Kasumi-1 (cell line): ENCODE measurements at places on chromosomes 1 and 21.

- DNase-seq: no peak
Observed at GRCh38 chr1:172654535-172654934, 4.4 kb upstream of the FASLG start.

DNA sequence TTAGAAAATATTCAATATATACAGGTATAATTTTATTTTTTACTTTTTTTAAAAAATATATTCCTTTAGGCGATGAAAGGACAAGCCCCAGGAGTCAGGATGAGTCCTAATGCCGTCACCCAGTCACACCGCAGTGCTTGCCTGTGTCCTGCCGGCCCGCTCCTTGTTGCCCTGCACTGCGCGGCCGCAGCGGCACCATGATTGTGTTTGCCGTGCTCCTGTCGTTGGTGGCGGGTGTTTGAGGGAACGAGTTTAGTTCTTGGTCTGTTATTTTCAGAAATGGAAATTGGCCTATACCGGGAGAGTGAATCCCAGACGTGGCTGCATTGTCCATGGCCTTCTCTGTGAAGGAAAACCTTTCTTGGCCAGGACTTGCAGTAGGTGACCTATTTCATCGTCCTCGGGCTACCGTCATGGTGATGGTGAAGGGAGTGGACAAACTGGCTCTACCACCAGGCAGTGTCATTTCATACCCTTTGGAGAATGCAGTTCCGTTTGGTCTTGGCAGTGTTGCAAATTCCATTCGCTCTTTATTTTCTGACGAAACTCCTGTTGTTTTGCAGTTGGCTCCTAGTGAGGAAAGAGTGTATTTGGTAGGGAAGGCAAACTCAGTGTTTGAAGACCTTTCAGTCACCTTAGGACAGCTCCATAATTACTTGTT is 45.9 kb upstream of the CRB1 start:
- DNase-seq: no peak

DNA sequence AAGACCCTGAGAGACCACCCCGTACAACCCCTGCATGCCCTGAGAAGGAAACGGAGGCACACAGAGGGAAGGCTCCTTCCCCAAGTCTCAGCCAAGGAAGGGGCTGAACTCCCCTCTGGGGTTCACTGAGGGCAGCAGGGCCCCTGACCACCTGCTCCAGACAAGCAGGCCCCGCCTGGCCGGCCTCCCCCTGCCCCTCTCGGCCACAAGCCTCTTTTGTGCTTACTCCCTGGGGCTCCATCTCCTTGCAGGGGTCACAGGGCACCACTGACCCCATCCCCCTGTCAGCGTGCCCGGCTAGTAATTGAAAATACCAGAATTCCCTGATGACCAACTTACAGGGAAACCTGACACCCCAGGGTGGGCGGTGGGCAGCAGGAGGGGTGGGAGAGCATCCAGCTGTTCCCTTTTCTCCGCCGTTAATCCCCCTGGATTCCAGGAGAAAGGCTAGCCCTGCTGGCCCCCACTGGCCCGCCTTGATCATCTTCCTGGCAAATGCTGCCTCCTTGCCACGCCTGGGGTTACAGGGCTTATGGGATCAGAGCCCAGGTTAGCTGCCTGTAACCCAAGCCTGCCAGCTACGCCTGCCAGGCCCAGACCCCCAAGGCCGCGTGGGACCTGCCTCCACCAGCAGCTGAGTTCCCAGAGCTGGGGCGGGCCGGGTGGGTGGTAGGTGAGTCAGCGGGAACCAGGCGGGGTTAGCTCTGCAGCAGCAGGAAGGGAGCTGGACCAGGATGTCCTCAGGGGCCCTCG is 96.1 kb downstream of the LACTBL1 start:
- DNase-seq: no peak

DNA sequence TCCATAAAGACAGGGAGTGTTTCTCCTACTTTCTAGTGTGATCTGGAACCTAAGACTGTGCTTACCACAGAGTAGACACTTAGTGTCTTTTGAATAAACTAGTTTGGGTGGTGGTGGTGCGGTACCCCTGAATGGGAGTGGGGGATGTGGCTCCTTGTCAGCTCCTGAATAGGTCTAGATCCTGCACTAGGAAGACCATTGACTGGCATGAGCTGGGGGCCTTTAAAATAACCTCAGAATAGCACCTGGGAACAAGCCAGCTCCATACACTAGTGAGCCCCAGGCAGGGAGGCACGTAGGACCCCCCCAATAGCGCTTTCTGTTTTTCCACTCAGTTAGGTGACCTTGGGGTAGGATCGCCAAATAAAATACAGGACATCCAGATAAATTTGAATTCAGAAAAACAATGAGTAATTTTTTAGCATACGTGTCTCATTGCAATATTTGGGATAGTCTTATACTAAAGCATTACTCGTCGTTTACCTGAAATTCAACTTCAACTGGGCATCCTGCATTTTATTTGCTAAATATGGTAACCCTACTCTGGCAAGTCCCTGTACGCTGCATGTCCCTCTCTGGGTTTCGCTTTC is 45.6 kb downstream of the AZIN2 start:
- DNase-seq: no peak

- no peak for DNase-seq
Observed at GRCh38 chr1:84870591-84870990, 22.4 kb downstream of the LPAR3 start.

GRCh38 chr1:78070758-78071157 is 25.0 kb downstream of the GIPC2 start:
- no peak for DNase-seq

DNA sequence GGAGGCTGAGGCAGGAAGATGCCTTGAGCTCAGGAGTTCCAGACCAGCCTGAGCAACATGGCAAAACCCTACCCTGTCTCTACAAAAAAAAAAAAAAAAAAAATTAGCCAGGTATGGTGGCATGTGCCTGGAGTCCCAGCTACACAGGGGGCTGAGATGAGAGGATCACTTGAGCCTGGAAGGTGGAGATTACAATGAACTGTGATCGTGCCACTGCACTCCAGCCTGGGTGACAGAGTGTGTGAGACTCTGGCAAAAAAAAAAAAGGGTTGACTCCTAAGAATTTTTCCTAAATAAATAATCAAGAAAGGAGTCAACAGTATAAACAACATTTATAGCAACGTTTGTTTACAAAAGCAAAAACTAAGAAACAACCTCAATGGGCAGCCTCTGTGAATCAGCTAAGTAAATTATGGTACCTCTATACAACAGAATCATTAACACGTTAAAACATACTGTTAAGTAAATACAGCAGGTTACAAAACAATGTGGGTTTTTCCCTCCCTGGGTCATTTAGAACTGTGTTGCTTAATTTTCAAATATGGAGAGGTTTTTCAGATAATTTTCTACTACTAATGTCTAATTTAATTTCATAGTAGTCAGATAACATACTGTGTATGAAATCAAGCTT is 56.8 kb downstream of the SLC30A10 start:
- DNase-seq: no peak

DNA sequence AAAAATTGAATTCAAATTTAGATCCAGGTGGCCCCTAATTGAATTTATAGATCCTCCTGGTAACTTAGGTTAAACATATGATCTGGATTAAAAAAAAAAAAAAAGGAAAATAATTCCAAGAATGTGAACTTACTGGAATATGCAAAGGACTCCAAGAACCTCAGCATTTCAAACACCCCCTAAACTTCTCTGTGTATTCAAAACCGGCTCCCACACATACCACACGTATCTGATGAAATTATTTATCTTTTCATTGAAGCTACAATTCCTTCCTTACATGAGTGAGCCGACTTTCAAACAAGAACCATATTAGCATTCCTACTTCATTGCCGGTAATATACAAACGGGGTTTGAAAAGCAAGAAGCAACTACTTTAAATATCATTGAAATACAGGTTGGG is 61.4 kb upstream of the FMN2 start:
- no peak for DNase-seq

DNA sequence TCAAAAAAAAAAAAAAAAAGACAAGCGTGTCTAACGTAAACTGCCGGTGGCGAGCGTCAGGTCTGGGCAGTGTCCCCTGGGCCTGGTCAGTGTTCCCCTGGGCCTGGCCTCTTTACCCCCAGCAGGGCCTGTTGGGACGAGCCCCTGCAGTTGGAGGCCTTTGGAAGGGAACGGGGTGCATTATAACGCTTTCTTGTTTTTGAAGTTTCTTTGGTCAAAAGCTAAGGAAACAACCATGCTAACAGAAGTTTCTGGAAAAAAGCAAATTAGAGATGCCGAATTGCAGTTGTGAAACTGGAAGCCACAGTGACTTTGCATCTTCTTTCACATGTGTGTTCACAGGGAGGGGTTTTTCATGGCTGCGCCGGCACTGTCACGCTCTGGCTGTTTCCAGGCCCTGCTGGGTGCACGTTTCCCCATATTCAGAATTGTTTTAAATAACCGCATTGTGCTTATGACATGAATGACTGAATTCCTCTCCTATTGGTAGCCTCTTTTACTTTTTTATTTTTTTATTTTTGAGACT is 16.0 kb downstream of the RRP1 start:
- DNase-seq: no peak

DNA sequence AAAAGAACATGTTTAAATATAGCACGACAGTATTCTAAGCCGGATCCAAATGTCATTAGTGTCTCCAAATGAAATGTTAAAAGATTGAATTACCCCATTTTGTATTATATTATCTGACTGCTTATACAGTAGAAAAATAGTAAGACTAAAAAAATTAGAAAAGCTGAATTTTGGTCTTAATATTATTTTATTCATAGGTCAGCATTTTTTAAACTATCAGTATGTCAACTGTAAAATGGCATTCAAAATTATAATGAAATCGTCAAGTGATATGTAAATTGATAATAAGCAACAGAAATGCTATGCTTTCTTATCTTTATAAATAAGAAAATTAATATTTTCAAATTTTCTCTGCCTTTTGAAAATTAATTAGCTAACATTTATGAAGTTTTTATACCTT is 16.6 kb downstream of the SLC44A5 start:
- DNase-seq: no peak

GRCh38 chr21:14602382-14602958 is 56.4 kb upstream of the SAMSN1 start:
- peak; percentile 24 for DNase-seq

DNA sequence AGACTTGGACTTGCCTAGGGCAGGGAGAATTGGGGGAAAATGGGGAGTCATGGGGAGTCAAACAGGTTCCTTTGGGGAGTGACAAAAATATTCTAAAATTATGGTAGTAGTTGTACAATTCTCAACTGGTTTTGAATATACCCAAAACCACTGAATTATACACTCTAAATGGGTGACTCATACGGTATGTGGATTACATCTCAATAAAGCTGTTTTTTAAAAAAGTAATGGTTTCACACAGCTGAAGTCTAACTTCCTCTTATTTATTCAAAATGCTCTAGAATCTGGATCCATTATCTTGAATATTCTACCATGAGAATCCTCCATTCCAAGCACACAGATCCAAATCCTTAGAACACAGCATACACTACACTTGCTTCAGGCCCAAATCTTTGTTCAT is 11.1 kb downstream of the EIF4G3 start:
- peak; percentile 49 for DNase-seq

GRCh38 chr1:214101246-214101645 is 113.5 kb downstream of the PROX1 start:
- DNase-seq: no peak

- DNase-seq: no peak
Observed at GRCh38 chr1:93800856-93801255, 78.2 kb downstream of the DNTTIP2 start.

DNA sequence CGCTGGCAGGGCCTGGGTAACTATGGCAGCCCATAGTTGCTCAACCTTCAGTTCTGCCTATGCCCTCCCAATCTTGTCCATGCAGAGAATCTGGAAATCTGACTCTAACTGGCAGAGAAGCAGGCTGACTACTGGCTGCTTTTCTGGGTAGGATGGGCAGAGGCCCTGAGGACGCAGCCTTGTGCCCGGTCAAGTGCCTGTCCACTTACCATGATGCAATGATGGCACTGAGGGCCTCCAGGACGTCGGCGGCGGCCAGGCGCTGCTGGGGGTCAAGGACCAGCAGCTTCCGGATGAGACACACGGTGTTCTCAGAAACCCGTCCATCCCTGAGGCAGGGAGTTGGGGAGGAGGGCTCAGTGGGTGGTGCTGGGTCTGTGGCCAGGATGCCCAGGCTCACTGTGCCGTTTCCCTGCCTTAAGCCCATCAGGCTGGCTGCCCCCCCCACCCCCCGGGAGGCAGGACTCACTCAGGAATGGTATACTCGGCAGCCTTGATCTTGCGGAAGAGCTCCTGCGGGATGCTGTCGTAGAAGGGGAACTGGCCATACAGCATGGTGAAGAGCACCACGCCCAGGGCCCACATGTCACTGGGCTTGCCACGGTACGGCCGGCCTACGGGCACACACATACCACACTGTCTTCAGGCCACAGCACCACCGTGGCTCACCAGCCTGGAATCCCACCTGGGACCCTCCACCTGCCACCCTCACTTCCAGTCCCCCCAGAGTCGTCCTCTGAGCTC is 20.4 kb upstream of the EVA1B start:
- DNase-seq: no peak

GRCh38 chr21:44299458-44300261 is at the start of gene PFKL:
Gene PFKL, plus strand, starts transcription at chr21:44300053. Its CDS starts 53 bp downstream, at chr21:44300106.
- DNase-seq: peak; percentile 83

DNA sequence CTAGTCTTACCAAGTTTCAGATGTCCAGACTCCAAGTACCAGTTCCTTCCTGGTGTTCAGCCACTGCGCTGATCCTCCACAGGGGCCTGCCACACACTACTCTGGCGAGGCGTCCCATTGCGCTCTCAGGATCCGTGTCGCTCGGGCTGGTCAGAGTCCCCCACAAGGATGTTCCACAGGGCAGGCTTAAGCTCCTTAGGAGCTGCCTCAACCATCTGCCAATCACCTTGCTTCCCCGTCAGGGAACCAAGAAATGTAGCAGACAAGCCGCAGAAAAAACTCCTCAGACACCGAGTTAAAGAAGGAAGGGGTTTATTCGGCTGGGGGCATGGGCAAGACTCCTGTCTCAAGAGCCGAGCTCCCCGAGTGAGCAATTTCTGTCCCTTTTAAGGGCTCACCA is 9.8 kb downstream of the OR2W3 start:
- no peak for DNase-seq

GRCh38 chr1:51729824-51730301 is 113.0 kb downstream of the OSBPL9 start:
- peak; percentile 53 for DNase-seq

DNA sequence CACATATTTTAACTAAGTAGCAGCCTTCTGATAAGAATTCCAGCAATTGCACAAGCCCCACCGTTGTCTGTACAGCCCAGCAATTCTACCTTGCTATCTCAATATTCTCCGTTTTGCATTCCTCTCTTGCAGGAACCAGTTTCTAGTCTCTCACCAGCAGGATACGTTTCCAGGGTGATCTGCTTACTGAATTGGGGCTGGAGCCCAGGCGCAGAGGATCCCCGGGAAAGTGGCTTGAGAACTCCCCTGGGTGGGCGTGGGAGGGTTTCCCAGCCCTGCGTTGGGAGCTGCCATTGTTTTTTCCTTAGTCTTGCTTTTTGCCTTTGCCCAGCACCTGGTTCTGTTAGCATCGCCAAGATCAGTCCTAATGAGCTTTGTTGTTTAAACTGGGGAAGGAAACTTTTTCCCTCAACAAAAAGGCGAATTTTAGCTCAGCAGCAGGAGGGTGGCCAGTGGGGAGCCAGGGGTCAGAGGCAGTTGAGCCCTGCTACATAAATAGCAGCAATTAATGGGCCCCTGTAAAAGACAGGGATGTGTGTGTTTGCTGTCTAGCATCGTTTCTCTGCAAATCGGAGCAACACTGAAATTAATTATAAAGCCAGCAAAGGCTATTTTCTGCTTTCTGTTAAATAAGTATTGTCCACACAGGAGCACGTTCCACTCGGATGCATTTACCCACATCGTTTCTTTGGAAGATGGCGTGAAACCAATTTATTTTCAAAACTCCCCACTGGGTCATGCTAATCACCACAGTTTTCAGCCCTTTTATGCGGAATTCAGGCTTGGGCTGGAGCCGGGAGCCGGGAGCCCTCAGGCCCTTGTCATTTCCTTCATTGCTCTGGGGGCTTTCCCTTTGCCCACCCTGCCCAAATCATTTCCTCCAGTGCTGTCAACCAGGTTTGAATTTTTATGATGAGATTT is 36.6 kb downstream of the HUNK start:
- no peak for DNase-seq
